ENCODE measurements at places on chromosomes 13 and 19.

GRCh38 chr13:83531022-83531421 lies 351.3 kb downstream of the SLITRK1 start:
- DNase-seq, result no peak

- no peak for DNase-seq
Observed at GRCh38 chr13:43551897-43552456, 234.8 kb downstream of the ENOX1 start.

DNA sequence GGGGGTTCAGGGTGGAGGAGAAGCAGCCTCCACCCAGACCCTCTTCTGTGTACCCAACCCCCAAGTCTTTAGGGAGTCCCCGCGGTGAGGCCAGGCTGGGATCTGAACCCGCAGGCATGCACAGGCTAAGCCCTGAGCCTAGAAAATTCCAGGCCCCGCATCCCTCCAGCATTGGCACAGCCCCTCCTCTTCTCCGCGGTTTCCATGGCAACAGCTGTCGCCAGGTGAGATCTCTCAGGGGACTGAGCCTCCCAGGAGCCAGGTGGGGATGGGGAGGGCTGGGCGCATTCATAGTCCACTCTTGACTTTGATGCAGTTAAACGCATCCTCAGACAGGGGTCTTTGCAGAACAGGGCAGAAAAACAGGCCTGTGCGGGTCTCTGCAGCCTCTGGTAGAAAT lies 48.3 kb upstream of the USP29 start:
- no peak for DNase-seq

DNA sequence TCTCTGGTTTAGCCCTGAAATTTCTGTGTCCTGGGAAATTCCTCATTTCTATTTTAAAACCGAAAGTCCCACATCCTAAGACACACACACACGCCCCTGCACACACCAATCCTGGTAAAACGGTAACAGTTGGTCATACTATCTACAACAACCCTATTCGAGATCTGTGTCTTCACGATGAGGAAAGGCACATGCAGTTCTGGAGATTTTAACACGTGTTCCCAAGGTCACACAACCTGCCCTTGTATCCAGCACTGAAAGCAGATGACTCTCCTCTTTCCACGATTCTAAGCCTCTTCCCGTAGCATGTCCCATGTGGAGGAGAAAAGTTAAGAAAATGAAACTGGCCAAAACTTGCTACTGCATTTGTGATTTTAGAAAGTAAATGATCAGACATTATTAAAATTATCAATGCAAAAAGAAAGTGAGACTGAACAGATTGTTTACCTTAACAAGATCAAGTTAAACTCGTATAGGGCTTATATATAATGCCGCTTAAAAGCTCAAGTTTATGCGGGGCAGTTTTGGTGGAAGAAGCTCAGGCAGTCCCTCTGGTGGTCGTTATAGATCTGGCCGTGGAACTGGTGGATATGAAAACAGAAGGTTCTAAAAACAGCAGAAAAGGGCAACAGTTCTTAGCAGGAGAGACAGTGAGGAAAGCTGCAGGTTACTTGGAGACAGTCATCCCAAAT lies 32.7 kb downstream of the VSTM1 start:
- DNase-seq, result no peak

GRCh38 chr19:28543244-28543776 lies 669.6 kb downstream of the UQCRFS1 start:
- DNase-seq, result no peak

DNA sequence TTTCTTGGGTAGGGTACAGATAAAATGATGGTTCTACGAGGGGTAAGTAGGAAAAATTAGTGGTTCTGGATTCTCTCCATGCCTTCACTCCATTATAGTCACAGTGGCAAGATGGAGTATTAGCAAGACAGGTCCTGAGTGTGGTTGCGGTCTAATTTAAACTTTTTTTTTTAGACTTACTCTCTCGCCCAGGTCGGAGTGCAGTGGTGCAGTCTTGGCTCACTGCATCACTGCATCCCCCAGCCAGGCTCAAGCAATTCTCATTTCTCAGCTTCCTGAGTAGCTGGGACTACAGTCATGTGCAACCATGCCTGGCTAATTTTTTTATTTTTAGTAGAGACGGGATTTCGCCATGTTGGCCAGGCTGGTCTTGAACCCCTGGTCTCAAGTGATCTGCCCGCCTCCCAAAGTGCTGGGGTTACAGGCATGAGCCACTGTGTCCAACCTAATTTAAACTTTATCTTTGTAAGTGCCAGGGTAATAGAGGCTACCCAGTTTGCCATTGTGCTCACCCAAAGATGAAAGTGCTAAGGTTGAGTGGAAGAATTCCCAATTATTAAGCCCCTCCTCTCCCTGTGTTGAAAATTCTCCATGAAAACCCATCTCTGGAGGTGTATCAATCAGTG lies 135.6 kb downstream of the TM9SF2 start:
- DNase-seq, result no peak

GRCh38 chr19:51342631-51343569 lies 961 bp upstream of the VSIG10L start:
- DNase-seq, result no peak

DNA sequence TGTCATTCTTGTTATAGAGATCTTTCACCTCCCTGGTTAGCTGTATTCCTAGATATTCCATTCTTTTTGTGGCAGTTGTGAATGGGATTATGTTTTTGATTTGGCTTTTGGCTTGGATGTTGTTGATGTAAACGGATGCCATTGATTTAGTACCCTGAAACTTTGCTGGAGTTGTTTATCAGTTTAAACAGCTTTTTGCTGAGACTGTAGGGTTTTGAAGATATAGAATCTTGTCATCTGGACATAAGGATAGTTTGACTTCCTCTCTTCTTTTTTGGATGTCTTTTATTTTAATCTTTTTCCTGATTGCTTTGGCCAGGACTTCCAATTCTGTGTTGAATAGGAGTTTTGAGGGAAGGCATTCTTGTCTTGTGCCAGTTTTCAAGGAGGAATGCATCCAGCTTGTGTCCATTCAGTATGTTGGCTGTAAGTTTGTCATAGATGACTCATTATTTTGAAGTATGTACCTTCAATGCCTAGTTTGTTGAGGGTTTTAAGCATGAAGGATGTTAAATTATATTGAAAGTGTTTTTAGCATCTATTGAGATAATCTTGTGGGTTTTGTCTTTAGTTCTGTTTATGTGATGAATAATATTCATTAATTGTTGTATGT lies 16.8 kb downstream of the ZNF431 start:
- no peak for DNase-seq

GRCh38 chr13:41053384-41053826 lies 7.9 kb upstream of the WBP4 start:
- no peak for DNase-seq

DNA sequence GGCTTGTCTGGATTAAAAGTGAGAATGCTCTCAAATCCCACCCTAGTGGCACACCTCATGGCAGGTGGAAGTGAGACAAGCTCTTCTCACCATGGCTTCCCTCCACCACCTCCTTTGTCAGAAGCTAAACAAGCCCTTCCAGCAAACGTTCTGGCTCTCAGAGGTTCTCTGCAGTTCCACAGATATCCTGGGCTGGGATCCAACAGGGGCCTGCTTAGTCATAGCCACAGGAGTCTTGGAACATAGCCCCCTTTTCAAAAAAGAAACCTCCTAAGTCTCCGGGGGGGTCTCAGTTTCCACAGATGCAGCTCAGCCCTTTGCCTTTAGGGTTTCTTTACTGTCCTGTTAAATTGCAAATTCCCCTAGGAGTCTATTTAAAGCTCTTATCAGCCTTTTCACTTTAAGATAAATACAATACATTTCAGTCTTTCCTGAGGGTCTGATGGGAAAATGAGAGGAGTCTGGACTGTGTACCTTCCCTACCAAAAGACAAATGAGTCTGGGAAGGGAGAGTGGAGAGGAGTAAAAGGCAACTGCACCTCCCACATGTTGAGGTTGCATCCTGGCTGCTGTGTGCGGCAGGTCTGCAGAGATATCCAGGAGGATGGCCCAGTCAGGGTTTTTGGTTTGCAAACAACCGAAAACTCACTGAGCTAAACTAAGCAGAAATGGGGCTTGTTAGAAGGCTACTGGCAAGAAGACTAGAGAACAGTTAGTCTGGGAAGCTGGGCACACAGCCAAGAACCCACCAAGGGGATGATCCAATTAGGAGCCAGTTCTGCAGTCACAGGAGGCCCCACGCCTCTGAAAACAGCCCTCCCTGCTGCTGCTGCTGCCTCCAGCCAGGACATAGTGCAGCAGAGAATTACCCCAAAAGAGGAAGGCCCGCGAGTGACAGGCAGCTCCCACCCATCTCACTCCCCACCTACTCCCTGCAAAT lies 41.4 kb upstream of the SERP2 start:
- DNase-seq, result no peak

DNA sequence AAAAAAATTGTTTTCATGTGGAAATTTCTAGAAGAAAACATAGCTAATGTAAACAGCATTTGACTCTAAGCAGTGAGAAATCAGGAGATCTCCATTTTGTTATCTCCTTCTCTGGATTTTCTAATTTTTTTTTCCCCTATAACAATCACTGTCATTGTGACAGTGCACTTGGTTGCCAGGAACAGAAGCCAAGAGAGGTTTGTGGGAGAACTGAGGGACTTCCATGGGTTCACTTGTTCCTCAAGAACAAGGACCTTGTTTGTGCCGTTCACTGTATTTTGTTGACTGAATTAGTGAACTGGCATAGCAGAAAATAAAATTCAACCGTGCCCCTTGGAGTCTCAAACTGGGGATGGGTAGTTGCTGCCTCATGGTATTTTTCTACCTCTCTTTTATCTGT lies 17.1 kb downstream of the SHISA7 start:
- DNase-seq, result no peak

GRCh38 chr13:111547726-111548273 lies 227.4 kb downstream of the TEX29 start:
- no peak for DNase-seq

- no peak for DNase-seq
Observed at GRCh38 chr19:11577451-11578257, at the start of gene ACP5. TSS of gene ACP5 (minus strand) at chr19:11577645. CDS start at chr19:11577317, 328 bp downstream.

GRCh38 chr19:5172859-5173630 lies 167.6 kb downstream of the PTPRS start:
- no peak for DNase-seq

GRCh38 chr13:52387721-52388120 lies 18.3 kb downstream of the THSD1 start:
- DNase-seq, result no peak

- DNase-seq, result no peak
Observed at GRCh38 chr13:67192751-67193150, 37.4 kb downstream of the PCDH9 start.

Measured in stimulated activated CD4-positive, alpha-beta T cell treated with anti-CD3 and anti-CD28 coated beads, Interleukin-4, amount 100 ng/mL, for 1 hour (primary cell).